ENCODE measurements at places on chromosomes 16 and 17.

GRCh38 chr16:83789642-83790401 lies 18.0 kb upstream of the HSBP1 start:
- DNase-seq, result no peak

- no peak for DNase-seq
Observed at GRCh38 chr16:67014634-67015312, 14.2 kb upstream of the CBFB start.

GRCh38 chr17:78476973-78477372 lies 98.5 kb downstream of the PGS1 start:
- no peak for DNase-seq

- DNase-seq, result no peak
Observed at GRCh38 chr17:50465171-50465570, 3.5 kb downstream of the CHAD start.

DNA sequence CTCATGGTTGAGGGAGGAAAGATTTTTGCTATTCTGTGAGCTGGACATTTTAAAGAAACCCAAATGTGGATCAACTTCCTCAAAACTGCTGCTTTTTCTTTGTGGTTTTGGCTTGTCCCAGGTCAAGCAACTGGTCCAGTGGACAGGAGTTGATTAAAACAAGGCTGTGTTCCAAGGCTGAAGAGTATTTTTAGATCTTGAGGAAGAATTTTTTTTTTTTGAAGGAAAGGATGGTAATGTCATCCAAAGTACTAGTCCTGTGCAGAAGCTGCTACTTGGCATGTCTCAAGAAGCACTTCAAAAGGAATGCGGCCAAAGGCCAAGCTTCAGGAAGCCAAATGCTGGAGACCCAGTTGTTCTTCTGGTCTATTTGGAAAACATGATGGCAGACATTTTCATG lies 8.0 kb upstream of the MYH2 start:
- DNase-seq, result no peak

DNA sequence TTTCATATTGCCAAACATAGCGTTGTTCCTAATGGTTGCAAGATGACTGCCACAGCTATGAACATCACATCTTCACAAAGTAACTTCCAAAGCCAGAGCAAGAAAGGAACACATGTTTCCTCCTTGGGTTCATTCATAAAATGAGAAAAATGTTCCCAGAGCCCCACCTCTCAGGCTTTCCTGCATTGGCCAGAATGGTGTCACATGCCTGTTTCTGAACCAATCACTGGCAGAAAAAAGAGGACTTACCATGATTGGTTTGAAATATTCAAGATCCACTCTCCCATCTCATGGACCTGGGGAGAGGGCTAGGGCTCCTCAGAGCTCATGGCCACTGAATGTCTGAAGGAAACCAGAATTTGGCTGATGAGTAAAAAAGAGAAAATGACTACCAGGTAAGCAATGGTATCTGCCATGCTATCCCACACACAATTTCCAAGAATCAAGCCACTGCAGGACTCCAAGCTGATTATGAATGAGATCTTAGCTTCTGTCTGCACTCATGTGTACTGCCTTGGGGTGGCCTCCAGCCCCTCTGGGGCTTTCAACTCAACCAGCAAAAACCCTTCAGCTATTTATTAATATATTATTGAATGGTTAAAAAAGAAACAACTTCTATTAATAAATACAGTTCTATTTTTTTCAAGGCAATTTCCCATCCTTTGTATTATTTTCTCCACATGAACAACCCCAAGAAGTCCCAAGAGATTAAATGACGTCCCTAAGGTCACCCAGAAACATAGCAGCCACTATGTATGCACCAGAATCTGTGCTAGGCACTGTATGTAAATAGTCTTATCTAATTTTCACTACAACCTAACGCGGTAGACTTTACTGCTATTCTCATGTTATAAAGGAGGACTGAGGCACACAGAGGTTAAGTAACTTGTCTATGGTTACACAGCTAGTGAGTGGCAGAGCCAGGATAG lies 61.4 kb upstream of the TMC5 start:
- DNase-seq, result no peak

DNA sequence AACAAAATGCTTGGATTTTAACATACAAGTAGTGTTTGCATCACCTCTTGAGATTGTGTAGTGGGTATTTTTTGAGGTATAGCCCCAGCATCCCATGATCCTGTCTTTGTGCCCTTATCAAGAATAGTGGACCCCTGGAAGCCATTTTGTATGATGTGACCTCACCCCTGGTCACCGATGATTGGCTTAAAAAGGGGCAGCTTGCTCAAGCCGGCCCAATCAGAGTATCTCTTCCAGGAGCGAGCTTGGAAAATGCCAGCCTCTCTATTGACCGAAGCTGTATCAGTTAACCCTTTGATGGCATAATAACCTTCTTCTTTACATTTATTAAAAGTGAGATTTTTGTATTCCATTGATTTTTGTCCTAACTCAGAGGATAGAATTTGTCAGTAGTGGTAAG lies 55.5 kb upstream of the FAM20A start:
- no peak for DNase-seq
